ENCODE measurements at places on chromosomes 1 and 21.

DNA sequence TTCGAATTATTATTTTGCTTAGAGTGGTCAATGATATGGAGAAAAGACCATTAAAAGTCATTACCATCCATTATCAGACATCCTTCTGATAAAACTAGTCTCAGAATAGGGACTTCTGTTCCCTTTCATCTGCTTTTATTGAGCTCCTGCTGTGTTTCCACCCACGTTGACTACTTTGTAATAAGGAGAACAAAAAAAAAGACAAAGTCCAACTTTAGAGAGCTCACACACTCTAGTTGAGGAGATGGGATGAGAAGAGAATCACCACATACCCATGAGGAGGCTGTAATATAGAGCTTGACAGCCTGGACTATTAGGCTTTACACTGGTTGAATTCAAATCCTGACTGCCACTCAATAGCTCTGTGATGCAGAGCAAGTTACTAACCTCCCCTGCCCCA lies 27.8 kb upstream of the ALDH9A1 start:
- no peak for DNase-seq

DNA sequence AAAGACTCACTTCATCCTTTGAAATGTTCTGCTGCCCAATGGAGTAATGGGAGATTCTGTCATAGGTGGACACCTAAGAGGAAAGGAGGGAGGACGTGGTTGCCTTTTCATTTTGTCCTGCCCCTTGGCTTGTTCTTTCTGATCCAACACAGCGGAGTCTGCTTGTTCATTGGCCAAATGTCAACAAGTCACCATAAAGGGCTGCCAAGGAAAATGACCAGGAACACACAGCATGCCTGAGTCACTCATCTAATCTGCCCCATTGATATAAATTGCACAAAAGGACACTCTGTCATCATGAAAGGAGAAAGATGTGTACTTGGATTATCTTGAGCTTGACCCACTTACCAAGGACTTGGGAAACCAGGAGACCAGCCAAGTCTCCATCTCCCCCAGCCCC lies 422.9 kb downstream of the SETD4 start:
- DNase-seq, result no peak

GRCh38 chr1:25456502-25456901 lies 25.8 kb downstream of the MACO1 start:
- DNase-seq, result no peak

DNA sequence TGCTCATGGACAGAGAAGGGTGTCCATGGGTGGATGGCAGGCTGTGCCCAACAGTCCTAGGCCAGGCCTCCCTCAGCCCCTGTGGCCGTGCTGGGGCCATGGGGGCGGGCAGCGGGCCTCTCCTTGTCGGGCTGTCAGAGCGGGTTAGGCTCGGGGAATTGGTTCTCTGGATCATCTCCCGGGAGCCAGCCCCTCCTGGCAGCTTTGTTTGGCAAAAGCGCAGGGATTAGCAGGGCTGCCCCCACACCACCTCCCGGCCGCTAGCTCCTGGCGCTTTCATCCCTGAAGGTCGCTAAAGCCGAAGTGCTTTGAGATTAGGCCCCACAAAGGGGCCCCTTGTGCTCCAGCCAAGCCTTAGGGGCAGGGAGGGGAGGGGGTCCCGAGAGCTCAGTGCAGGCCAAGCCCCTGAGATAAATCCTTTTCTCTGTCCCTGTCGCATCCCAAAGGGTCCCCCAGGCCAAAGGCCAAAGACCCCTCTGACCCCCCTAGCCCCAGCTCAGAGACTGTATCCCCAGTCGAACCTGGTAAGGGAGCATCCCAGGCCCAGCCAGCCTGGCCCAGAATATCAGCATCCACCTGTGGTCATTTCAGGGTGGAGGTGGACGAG lies 9.8 kb upstream of the DMBX1 start:
- DNase-seq, result no peak

DNA sequence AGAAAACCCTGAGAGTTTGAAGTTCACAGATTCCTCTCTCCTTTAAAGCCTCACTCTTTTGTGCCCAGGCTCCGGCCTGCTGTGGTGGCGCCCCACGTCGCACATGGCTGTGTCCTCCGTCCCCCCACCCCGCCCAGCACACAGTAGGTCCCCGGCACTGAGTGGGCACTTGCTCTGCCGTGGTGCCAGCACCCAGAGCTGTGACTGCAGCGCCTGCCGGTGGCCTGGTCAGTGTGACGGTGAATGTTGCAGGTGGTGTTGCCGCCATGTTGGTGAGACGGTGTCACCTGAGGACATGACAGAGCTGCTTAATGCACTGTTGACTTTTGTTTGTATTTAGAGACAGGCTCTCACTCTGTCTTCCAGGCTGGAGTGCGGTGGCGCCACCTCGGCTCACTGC lies 3.4 kb downstream of the ATAD3C start:
- DNase-seq, result no peak

DNA sequence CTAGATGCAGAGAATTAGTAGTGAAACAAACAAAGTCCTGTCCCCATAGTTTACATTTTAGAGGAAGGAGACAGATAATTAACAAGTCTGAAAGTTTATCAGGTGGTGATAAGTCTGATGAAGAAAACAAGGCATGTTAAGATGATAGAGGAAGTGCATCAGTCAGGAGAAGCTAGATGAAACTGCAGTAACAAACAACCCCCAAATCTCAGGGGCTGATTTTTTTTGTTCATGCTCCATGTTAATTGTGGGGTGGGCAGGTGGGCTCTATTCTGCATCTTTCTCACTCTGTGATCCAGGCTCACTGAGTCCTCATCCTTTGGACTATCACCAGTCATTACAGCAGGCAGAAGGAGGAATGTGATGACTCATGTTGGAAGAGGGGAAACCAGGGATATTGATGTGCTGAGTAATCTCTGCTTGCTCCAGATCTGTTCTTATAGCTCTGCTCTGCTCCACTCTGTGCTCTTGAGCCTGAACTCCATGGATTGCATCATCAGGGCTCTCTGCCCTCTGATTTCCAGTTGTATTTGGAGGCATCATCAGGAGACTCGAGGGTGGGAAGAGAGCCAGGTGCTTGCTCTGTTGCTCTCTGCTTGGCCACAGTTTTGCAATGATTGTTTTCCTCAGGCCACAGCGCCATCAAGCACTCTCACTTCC lies 166.9 kb downstream of the IER5 start:
- DNase-seq, result no peak

DNA sequence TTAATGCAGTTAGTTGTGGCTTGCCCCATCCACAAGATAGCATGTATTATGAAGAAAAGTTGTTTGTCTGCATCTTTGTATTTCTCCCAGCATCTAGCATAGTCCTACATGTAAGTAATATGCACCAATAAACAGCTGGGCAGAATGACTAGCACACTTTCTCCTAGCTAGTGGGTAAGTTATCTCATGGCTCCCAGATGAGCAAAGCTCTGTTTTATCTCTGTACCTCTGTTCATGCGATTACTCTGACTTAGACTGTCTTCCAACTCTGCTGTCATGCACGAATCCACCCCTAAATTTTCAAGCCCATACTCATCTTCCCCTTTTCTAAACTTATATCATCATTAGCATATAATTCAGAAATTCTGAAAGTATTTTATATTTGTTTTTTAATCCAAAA lies 37.5 kb upstream of the KCTD3 start:
- DNase-seq, result no peak

DNA sequence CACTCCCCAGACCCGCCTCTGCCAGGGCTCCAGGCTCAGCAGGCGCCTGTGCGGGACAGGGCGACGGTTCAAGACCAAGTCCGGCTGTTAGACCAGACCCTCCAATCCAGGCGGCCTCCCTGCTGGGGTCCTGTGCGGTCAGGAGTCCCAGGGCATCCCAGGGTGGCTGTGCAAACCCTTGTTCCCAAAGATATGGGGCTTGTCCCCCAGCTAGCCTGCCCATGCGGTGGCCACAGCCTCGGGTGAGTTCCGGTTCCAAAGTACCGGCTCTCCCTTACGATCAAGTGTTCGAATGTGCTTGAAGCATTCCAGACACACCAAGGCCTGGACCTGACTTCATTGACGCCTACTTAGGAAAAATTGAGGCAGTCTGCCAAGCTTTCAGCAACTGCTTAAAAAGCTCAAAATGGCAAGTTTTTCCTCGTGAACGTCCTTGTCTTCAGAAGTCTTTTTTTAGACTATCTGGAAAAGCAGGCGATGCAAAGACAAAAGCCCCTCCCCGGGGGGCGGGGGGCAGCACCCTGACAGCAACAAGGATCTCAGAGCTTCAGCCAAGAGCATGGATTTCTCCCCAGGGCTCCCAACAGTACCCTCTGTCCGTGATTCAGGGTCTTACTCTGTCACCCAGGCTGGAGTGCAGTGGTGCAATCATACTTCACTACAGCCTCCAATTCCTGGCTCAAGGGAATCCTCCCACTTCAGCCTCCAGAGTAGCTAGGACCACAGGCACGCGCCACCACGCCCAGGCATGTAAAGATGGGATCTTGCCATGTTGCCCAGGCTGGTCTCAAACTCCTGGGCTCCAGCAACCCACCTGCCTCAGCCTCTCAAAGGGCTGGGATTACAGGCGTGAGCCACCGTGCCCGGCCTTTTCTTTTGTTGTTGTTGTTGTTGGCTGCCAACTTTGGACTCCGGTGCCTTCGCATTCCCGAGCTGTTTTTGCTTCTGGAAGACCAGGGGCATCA lies 2.3 kb downstream of the FAAP20 start:
- no peak for DNase-seq

GRCh38 chr1:119712342-119713038 lies 756 bp downstream of the PHGDH start:
- DNase-seq, result no peak

- no peak for DNase-seq
These were observed 1.1 kb upstream of the FNDC10 start for GRCh38 chr1:1600861-1601563.

GRCh38 chr1:168964478-168964877 lies 142.0 kb upstream of the ATP1B1 start:
- no peak for DNase-seq

GRCh38 chr1:186078245-186078644 lies 296.8 kb downstream of the TPR start:
- no peak for DNase-seq

GRCh38 chr1:157008502-157008901 lies 37.0 kb downstream of the ARHGEF11 start:
- no peak for DNase-seq

GRCh38 chr1:22641906-22642636 lies 1.4 kb upstream of the C1QC start:
- peak; percentile 42 for DNase-seq

GRCh38 chr1:201791779-201792173 lies 37.2 kb upstream of the IPO9 start:
- DNase-seq, result no peak

DNA sequence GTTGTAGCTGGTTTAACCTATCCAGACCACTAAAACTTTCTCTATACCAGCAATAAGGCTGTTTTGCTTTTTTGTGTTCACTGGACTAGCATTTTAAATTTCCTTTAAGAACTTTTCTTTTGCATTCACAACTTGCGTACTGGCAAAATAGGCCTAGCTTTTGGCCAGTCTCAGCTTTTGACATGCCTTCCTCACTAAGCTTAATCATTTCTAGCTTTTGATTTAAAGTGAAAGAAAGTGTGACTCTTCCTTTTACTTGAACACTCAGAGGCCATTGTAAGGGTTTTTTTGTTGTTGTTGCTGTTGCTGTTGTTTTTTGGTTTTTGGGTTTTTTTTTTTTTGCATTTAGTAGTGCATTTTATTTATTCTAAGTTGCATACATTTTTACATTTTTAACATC lies 15.2 kb downstream of the RPAP2 start:
- no peak for DNase-seq

DNA sequence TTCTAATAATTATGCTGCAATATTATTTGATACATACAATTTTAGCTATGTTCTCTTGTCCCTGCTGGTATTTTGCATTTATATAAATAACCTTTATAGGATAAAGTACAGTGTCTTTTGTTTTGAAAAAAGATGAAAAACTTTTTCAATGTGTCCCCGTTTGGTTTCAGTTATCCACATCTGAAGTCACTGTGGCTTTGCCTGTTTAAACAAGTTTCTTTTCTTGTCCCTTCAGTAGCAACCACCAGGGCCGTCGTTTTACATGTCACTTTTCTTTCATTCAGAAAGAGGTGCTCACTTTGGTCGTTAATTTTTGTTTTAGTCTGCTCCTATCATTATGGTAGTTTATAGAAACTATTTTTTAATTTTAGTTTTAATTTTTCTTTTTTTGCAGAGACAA lies 41.4 kb downstream of the RABGAP1L start:
- DNase-seq, result no peak

DNA sequence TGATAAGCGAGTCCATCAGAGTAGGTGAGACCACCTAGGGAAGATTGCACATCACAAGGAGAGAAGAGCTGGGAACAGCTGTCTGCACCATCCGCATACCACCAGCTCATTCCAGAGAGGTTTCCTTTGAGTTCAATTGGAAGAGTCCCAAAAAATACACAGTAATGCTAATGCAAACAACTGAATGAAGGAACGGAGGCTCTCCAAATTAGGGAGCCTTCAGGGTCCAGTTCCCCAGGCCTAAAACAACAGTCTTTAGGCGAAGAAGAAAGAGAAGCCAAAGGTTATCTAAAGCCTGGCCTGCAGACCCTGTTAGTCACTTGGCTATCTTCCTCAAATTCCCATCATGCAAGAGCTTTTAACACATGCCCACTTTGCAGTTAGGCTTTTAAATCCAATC lies 246.4 kb downstream of the PBX1 start:
- DNase-seq, result no peak

DNA sequence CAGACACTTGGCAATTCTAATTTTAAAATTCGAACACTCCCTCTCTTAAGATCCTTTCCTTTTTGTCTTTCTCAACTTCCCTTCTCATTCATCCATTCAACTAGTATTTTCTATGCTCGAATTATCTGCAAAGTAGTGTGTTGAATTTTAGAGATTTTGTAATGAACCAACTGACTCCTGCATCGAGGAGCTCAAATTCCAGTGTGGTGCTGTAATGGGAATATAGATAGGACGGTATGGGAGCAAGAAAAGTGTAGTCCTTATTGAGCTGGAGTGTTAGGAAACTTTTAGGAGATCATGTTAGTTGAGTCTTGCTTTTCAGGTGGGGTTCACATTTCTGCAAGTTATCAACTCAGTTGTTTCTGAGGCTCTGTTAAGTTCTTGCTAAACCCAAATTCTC lies 897.5 kb downstream of the TTLL7 start:
- no peak for DNase-seq

- no peak for DNase-seq
These were observed 212.7 kb downstream of the PTBP2 start for GRCh38 chr1:96934282-96934681.

DNA sequence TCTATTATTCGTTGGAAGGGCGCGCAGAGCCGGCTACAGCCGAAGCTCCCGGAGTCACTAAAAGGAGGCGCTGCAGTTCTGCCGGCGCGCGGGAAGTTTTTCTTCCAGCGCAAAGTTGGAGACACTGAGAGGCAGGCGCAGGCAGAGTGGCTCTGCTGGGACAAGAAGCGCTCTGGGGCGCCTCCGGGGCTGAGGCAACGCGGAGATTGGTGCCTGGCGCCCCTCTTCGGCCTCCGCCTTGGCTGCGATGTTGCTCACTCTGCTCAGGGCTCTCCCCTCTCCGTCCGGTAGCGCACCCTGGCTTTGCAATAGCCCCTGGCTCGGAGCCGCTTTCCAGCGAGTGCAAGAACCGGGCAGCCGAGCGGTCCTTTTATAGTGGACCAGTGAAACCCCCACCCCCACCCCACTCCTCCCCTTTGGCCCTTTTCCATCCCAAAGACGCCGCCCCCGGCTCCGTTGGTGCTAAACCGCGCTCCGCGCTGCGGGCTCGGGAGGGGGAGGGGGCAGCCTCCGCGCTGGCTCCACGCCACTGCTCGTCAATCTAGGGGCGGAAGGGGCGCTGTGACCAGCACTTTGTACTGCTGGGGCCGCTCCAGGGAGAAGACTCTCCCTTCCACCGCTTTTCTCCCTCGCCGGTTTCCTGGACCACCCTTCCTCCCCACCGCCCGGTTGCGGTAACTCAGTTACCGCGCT lies at the start of gene ADAMTS1:
ADAMTS1 (minus strand) TSS at position 344 of the 693 bp plus-strand sequence. CDS start 455 bp downstream, outside the sequence.
- DNase-seq, result no peak

GRCh38 chr1:227391211-227391610 lies 72.9 kb upstream of the CDC42BPA start:
- DNase-seq, result no peak

GRCh38 chr21:39096754-39097153 lies 86.5 kb downstream of the PSMG1 start:
- no peak for DNase-seq
